ENCODE measurements at places on chromosomes 4 and X.

DNA sequence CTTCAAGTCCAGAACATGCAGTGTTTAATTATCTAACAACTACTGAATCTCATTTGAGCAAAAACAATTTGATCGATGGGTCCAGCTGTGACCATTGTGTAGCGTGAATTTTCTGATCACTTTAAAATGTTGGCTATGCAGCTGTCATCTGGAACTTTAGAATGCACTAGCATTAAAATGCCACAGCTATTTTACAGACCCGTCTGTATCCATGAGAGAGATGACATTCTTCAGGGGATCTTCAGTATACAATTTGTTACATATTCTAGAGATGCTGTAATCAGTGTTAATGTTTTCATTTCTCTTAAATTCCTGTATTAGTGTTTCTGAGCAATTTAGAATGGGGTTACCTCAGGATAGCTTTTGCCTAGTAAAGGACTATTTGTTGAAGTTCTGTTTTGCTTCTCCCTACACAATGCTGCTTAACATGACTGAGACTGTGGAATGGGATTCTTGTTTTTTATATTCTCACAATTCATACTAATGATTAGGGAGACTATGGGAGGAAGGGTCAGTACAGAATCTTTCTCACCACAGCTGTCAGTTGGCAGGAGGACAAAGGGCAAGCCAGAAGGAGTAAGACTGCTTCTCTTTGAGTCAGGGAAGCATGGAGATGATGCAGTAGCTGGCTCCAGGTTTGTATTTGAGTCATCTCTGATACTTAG lies 13.2 kb upstream of the CTSO start:
- no peak for DNase-seq

GRCh38 chrX:89033723-89034122 lies 286.7 kb downstream of the CPXCR1 start:
- DNase-seq, result no peak

DNA sequence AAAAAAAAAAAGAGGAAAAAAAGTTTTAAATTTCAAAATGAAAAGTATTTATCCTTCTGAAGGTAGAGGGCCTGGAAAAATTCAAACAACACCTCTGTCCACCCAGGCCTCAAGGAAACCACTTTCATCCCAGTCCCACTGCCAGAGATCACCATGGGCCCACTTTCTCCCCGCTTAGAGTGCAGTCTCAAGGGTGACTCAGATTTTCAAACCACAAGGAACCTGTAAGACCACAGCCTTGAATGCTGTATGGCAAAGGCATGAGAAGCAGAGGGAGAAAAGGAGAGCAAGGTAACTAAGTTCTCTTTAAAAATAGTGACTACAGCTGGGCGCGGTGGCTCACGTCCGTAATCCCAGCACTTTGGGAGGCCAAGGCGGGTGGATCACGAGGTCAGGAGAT lies 87.9 kb upstream of the PACRGL start:
- no peak for DNase-seq

- DNase-seq, result no peak
Measured at GRCh38 chr4:6393544-6394475, 78.6 kb downstream of the PPP2R2C start.

DNA sequence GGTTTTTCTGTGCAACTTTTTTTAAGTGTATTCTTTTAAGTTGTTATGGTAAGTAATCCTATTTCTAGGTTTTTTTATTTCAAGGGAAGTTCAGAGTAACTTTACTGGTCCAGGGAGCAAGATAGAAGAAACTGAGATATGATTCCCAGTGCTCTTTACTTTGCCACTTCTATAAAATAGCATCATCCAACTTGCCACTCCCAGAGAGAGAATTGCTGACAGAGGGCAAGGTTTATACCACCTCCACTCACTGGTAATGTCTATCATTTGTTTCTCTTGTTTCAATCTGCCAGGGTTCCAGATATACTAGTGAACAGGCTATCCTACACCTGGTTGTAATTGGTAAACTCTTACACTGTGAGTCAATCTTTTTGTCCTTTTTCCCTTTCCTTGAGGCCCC lies 3.5 kb upstream of the CLCN3 start:
- no peak for DNase-seq

- DNase-seq, result no peak
Measured at GRCh38 chrX:1327651-1328304, 8.8 kb upstream of the IL3RA start.

DNA sequence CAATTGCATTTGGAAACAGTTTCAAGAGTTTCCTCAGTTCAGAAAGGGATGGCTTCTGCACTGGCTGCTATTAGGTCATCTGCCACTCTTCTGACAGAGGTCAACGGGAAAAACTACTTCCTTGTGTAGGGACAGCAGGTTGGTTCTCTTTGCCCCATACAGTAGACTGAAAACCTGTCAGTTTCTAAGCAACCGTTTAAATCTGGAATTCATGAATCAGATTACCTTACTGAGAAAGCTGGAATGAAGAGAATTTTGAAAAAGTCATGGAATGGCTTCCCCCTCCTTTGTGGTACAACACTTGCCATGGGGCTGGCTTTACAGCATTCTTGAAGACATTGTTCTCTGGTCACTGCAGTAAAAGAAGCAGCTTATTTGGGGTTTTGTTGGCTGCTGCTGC lies 240.3 kb downstream of the IL1RAPL2 start:
- no peak for DNase-seq
